Activated CD4-positive, CD25-positive, alpha-beta regulatory T cell (primary cell): ENCODE measurements at places on chromosomes 7 and 10.

DNA sequence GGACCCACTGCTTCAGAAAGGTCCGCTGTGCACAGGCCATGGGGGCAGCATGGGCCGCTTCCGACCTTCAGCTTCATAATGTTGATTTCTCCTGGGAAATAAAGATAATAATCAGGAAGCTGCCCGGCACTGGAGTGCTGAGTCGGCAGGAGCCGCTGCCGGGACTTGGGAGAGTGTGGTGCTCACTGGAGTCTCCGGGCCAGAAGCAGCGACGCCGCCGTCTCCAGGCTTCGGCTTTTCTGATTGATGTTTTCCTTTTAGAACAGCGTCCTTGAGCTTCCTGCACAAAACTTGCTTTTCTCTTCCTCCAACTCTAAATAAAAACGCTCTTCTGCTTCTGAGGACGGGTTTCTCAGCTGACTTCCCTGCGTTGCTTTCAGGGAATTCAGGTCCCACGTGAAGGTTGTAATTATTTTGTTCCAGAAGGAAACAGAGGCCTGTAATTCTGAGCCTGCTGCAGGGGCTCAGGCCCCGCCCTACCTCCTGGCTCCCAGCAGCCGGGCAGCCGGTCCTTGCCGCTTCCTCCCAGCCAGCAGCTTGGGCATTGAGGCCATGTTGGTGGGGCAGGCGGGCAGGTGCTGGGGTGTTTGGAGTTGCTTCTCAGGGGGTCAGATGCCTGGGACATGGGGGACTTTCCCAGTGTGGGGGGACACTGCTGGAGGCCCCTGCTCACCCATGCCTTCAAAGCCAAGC is 14.7 kb downstream of the PWWP2B start:
- no peak for DNase-seq

- no peak for DNase-seq
These were observed 13.9 kb upstream of the ATP6V0E2 start for GRCh38 chr7:149859876-149860275.

GRCh38 chr10:130337696-130338635 is 201.8 kb downstream of the GLRX3 start:
- no peak for DNase-seq

DNA sequence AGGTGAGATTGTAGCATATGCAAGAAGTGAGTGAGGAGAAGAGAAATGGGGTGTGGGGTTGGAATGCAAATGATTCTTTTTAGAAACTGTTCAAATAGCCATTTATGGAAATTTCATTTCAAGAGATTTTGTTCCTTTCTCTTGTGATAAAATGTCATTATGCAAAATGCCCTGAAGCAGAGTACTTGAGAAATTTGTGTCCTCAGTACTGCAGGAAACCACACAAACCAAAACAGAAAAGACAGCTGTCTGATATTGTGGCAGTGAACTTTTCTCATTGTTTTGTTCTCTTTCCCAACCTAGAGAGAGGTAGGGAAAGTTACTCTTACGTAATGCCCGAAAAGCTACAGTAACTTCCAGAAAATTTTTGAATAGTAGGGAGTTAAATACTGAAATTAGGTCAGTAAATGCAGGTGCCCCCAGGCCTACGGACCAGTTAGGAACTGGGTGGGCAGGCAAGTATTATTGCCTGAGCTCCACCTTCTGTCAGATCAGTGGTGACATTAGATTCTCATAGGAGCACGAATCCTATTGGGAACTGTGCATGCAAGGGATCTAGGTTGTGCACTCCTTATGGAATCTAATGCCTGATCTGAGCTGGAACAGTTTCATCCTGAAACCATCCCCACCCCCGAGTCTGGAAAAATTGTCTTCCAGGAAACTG is 34.0 kb downstream of the DLD start:
- no peak for DNase-seq

- DNase-seq: no peak
These were observed 14.1 kb upstream of the CYTH3 start for GRCh38 chr7:6286486-6286885.

DNA sequence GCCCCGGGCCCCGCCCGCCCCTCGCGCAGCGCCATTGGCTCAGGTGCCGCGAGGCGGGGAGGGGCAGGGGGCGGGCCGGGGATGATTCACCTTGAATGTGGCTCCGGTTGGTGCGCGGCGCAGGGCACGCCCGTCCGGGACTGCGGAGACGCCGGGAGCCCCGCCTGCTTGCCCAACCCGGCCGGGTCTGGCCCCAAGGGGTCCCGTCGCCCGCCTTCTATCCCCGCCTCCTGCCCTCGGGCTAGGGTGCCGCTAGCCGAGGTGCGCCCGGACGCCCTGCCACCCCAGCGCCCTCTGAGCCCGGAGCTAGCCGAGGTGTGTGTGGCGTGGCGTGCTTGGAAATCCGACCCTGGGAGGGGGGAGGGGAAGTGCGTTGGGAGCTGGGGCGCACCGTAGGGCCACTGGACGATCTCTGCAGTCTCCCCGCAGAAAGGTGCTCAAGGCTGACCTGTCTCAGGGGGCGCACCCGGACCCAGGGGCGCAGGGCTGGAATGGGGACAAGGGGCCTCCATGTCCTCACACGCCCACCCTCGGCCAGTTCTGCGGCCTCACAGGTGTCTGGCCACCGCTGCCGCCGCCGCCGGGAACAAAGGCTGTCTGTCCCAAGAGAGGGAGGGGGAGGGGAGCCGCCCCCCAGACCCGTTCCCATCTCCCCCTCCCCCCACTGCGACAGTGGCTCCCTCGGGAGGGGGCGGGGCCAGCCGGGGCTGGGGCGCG is 168.9 kb downstream of the NRF1 start:
- peak; percentile 60 for DNase-seq

- DNase-seq: no peak
These were observed 87.8 kb upstream of the SLC26A5 start for GRCh38 chr7:103533761-103534160.

DNA sequence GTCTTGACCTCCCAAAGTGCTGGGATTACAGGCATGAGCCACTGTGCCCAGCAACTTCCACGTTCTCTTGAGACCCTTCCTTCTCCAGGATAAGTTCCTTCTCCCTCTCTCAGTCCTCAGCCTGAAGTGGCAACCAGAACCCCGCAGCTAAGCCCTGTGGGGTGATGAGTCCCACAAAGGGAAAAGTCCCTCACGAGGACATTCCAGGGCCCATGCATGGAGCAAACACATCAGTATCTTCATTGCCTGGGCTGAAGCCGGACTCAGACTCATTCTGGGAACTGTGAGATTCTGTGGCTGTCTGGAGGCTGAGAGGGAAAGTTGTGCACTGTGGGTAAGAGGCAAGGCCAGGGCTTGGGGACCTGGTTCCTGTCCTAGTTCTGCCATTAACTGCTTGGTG is 622.9 kb downstream of the GALNT17 start:
- DNase-seq: no peak

GRCh38 chr7:75727881-75728593 is 10.7 kb downstream of the HIP1 start:
- DNase-seq: no peak

DNA sequence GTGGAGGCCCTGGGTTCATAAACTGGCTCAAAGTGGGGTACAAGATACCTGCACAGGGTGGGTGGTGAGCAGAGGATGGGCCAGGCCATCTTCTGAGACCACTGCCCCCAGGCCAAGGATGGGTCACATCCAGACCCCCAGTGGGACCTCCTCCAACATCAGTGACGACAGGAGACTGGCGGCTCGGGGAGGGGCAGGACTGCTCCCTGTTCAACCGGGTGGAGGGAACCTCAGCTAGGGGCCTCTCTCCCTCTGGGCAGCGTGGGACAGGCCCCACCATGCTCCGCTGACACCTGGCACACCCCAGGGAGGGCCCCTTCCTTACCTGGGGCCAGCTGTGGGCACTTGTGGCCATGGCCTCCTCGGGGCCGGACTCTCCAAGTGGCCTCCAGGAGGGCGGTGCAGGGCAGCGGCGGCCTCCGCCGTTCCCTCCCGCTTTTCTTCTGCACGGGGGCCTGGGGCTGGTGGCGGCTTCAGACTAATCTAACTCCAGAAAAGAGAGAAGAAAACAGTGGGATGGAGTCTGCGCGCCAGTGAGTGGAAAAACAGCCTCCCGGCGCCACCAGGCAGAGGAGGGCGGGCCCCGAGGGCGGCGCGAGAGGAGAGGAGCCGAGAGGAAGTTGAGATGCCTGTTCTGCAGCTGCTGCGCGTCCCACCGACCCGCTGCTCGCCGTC is at the start of gene CALHM2:
CALHM2 (minus strand) TSS at position 540 of the 675 bp plus-strand sequence. CDS start 2,429 bp downstream, outside the sequence.
- DNase-seq: peak; percentile 32

DNA sequence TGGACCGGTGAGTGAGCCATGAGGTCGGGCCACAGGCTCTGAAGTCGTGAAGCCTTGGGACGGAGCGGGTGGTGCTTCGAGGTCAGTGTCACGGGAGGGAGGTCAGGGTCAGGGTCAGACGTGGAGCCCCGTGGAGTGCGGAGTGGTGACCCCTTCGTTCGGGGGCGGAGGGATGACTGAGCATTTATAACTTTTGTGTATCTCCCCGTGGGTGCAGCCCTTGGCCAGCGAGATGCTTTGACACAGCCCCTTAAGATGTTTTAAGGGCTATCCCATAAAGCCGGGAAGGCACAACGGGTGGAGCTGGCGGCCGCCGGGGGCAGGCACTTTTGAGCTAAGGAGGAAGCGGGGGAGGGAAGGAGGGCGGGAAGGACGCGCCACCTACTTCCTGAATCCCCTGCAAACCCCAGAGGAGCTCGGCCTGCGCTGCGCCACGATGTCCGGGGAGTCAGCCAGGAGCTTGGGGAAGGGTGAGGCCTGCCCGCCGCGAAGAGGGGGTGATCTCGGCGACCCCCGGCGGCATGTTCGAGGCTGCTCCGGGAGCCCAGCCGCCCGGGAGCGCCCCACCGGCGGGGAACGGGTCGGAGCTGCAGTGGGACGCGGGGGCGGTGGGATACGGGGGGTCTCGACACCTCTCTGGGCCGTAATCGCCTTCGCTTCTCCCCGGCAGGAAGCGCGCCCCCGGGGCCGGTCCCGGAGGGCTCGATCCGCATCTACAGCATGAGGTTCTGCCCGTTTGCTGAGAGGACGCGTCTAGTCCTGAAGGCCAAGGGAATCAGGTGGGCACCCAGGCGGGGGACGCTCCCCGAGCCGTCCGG is at the start of gene GSTO1:
GSTO1 (plus strand) TSS at position 400 of the 818 bp plus-strand sequence; CDS start at position 437, 37 bp downstream.
- DNase-seq: peak; percentile 25

GRCh38 chr10:30534465-30535144 is 94.9 kb downstream of the LYZL2 start:
- peak; percentile 52 for DNase-seq

DNA sequence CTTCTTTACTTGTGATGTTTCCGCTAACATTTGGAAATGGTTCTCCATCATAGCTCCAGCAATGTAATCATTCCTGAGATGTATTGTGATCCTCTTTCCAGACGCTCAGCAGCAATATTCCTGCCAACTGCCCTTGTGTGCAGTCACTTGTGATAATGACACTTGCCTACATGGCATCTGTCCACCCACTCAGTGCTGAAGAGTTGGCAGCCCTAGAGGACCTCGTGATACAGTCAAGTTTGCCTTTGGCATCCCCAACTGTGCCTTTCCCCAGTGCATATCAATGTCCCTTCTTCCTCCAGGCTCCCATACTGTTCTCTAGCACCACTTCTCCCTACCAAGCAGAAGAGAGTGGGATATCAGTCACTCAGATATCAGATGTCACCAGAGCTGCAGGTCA is 64.9 kb downstream of the MYOF start:
- DNase-seq: no peak

DNA sequence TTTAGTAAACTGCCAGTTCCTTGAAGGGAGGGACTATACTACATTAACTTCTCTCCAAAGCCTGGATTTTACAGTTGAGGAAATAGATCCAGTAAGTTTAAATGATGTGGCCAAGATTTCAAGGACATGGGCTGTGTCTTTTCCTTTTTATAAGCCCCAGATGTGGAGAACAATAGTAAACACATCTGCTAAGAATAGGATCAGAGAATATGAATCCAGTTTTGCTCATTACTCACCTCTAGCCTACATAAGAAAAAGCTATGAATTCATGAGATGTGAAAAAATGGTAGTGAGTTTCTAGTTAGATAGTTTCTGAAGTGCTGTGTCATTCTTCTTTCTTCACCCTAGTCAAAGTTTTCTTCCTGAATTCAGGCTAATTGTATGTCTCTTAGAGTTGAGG is 38.6 kb downstream of the MAGI2 start:
- DNase-seq: no peak

DNA sequence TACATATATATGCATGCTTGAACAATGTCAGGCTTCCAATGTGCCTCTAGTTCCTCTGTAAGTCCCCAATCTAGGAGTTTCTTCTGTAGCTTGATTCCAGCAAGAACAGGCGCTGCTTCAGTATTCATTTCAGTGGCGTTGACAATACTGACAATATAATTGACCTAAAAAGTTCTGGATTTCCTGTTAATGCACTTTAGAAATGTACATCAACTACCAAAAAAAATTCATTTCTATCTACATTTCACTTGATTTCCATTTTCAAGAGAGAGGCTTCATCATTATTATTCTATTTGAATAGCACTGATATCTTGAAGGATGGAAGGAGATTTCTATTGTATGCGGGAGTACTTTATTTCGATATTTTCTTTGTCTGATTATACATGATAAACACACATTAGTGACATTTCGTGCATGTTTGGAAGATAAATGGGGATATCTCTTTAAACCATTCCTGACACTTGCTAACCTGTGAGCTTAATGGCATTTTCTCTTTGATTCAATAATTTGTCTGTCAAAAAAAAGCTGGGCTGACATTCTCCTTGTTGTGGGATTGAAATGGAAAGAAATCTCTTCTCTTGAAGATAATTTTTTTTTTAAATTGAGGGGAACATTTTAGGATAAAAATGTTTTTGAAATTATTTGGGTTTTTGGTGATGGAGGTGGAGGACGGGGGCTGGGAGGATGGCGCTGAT is 568.2 kb downstream of the LRMDA start:
- no peak for DNase-seq

DNA sequence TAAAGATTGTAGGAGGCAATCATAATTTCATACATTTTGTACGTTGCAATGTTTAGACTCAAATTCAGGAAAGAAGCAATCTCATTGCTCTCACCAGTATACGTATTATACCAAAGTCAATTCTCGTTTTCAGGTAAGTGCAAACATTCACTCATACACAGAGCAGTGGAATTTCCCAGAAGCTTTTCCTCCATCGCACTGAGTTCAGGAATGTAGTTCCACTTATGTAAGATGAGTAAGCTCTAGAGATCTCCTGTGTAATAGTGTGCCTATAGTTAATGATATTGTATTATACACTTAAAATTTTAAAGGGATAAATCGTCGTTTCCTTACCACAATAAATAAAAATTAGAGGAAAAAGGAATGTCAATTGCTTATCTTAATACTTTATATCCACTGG is 470.8 kb upstream of the KCND2 start:
- DNase-seq: no peak

DNA sequence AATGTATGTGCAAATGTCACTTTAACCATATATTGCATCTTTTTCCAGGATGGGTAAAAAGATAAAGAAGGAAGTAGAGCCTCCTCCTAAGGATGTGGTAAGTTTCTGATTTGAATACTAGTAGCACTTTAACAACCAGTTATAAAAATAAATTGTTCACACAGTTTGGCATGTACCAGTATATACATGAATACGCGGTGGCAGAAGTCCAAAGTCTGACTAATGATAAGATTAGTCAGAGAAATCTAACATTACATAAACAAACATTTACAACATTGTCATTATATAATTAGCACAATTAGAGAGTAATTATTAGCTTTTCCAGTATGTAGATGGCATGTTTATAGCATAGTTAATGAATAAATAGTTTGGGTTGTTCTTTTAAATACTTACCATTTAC is 4.1 kb downstream of the ARMC3 start:
- DNase-seq: no peak

- no peak for DNase-seq
These were observed 52.8 kb downstream of the COBL start for GRCh38 chr7:51263631-51264484.

GRCh38 chr10:33248638-33249037 is 85.8 kb downstream of the NRP1 start:
- DNase-seq: no peak
